NCI-H1048 (cell line): ENCODE measurements at places on chromosomes 16 and 17.

DNA sequence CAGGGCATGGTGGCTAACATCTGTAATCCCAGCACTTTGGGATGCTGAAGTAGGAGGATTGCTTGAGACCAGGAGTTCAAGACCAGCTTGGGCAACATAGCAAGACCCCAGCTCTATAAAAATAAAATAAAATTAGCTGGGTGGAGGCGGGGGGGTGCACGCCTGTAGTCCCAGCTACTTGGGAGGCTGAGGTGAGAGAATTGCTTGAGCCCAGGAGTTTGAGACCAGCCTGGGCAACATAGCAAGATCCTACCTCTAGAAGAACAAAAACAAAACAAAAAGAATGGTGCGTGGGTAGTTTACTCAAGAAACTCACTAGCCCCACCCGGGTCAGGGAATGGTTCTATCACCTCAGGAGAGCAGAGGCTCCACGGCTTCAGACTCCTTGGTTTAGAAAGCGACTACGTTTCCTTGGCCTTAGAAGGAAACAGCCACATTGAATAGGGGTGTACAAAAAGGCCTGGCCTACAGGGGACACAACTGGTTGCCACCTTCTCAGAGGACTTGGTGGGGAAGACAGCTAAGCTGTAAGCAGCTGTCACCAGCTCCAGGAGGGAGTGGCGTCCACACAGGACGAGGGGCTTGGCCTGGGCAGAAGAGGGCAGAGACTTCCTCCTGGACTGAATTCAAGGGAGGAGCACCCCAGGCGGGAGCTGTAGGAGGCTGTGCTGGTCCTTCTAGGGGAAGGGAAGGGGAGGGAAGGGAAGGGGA, 716 bp downstream of the TK1 start:
- no peak for DNase-seq

DNA sequence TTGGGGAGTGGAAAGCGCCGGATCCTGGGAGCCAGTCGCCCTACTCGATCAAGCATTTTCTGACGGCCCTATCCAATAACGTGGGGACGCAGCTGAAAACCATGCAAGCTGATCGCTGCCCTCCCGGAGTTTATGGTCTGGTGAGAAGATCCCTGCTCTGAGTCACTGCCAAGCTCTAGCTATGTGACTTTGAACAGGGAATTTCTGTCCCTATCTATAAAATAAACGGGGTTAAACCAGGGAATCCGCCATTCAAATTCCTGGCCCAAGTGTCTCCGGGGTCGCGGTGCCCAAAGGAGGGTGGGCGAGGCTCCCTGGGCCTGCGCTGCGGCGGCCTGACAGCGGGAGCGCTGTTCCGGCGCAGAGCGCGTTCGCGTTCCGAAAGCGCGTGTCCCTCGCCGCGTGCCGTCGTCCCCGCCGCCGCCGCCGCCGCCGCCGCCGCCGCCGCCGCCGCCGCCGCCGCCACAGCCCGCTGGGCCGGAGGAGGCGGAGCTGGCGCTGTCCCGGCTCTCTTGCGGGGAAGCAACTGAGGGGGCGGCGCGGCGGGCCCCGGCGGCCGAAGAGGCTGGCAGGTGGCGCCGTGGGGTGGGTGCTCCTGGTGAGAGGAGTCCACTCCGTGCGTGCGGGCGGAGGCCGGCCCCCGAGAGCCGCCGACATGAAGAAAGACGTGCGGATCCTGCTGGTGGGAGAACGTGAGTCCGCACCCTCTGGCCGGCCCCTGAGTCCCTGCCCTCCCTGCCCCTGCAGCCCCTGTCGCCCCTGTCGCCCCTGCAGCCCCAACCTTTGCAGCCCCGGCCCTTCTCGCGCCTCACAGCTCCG, at the start of gene RHOT1:
Gene RHOT1 (plus strand): TSS at position 465 of the 819 bp plus-strand sequence. CDS start 191 bp downstream, at position 656.
- no peak for DNase-seq

DNA sequence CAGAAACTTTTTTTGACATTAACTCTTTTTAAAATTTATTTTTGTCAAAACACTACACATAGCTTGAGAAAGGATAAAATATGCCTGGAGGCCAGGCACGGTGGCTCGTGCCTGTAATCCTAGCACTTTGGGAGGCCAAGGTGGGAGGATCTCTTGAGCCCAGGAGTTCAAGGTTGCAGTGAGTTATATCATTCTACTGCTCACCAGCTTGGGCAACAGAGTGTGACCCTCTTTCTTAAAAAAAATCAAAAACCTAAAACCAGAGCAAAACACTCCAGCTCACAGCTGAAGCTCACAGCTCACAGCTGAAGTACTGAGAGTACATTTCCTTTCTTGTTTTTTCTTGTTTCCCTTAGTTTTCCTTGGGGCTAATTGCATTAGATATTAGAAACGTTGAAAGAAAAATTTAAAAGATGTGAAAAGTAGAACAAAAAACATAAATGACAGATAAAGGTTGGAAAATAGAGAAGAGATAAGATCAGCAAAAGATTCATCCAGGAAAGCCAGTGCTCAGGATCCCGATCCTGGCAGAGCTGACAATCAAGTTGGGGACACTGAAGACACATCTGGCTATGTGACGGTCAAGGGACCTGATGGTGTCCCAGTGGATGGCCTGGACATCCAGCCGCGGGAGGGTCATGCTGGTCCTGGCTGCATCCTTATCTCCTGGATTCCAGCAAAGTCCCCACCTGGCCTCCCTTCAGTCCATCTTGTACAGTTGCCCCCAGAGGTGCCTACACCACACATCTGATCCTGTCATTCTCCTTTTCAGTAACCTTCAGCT, 9.8 kb downstream of the CHST6 start:
- DNase-seq, result no peak

DNA sequence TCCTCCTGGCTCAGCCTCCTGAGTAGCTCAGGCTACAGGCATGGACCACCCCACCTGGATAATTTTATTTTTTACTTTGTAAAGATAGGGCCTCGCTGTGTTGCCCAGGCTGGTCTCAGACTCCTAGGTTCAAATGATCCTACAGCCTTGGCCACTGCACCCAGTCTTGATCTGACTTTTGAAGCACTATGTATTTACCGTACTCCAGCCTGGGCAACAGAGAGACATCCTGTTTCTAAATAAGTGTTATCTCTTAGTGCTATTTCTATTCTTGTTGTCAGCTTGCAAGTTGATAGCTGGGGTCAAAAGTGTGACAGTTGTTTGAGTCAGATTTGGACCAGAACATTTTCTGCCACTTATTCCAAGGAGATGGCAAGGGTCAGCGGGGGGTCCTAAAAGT, 486.4 kb downstream of the NPIPA7 start:
- DNase-seq, result no peak

GRCh38 chr16:55035029-55035428, 104.4 kb downstream of the IRX5 start:
- no peak for DNase-seq

- no peak for DNase-seq
Observed at GRCh38 chr17:8838551-8839095, 28.9 kb downstream of the PIK3R6 start.

DNA sequence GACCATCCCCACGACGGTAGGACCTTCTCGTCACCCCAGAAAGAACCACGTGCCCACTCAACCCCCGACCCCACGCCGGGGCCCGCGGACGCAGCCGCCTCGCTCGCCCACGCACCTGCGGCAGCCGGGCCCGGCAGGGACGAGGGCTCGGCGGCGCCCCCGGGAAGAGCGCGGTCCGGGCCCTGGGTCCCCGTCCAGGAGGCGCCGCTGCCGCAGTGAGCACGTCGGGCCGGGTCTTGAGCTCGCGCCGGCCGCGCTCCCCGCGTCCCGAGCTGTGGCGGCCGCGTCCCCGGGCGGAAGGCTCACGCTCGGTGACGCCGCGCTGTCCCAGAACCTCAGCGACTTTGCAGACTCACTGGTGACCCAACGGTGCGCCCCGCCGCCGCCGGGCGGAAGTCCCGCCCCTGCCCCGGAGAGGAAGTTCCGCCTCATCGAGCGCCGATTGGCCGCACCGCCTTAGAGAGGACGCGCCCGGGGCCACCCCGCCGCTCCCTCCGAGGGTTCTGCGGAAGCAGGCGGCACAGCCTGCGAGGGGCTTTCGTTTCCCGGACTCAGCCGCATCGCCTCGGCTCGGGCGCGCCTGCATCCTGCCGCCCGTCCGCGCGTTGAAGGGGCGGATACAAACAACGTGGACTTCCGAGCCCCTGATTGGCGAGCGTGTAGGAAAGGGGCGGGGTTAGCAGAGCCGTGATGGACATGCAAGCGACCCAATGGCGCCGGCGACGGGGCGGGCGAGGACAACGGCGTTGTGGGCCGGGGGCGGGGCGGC, 793 bp upstream of the RAB40C start:
- DNase-seq, result peak; percentile 64

DNA sequence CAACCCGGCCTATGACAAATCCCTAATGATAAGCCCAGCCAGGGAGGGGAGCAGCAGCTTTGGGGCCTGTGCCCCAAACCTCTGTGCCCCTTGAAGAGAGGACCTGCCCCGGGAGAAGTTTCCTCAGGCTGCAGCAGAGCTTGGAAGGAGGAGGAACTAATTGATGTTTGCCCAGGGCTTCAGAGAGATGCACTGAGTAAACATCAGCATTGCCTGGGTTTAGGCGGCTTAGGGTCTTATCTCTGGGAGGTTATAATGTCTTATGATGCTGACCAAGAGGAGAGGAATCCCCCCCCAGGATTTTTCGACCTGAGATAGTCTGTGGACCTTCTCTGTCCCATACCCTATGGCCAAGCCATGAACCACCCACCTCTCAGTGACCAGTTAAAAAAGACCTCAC, 148.7 kb upstream of the SDK2 start:
- no peak for DNase-seq

DNA sequence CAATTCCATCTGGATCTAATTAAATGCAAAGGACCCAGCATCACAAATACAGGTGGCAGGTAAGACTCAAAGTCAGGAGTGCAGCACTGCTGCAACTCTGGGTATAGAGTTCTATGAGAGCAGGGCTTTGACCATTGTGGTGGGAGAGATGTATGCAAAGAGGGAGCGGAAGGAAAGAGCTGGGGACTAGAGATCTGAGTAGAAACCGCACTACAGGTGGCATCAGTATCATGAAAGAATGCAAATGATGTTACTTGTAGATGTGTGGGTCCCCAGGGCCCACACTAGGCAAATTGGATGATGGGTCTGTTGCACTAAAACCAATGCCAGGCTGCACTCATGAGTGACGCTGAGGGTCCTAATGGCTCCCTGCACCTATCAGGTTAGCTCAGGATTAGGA, 287.1 kb upstream of the ASIC2 start:
- DNase-seq, result no peak

DNA sequence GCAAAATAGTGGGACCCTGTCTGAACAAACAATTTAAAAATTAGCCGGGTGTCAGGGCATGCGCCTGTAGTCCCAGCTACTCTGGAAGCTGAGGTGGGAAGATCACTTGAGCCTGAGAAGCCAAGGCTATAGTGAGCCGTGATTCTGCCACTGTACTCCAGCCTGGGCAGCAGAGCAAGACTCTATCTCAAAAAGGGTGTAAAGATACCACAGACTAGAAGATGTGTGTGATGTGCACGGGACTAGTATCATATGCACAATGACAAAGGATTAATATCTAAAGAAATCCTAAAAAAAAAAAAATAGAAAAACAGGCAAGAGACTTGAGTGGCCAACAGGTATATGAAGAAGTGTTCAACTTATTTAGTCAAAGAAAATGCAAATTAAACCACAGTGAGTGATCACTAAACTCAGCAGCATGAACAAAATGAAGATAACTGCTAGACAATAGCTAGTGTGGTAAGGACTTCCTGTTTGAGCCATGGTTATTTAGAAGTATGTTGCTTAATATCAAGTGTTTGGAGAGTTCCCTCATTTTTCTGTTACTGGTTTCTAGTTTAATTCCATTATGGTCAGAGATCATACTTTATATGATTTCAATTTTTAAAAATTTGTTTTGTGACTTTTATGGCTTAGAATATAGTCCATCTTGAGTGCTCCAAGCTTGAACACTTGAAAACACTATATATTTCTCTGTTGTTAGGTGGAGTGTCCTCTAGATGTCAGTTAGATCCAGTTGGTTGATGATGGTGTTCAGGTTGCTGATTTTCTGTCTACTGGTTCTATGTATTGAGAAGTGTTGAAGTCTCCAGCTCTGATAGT, 14.7 kb upstream of the SLX4 start:
- DNase-seq, result no peak

DNA sequence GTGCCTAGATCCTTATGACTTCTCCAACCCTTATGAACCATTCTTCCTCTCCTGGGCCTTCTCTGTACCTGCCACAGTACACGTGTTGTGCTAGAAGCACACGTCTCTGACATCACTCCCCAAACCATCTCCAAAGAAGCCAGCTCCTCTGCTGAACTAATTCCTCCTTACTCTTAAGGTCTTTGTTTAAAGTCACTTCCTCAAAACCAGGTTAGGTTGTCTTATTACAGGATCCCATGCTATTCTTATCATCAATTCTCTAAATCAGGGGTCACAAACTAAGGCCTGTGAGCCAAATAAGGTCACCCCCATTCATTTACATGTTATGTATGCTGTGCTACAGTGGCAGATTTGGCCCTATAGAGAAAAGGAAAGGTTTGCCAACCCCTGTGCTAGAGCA, 4.0 kb downstream of the SUPT6H start:
- DNase-seq, result no peak

DNA sequence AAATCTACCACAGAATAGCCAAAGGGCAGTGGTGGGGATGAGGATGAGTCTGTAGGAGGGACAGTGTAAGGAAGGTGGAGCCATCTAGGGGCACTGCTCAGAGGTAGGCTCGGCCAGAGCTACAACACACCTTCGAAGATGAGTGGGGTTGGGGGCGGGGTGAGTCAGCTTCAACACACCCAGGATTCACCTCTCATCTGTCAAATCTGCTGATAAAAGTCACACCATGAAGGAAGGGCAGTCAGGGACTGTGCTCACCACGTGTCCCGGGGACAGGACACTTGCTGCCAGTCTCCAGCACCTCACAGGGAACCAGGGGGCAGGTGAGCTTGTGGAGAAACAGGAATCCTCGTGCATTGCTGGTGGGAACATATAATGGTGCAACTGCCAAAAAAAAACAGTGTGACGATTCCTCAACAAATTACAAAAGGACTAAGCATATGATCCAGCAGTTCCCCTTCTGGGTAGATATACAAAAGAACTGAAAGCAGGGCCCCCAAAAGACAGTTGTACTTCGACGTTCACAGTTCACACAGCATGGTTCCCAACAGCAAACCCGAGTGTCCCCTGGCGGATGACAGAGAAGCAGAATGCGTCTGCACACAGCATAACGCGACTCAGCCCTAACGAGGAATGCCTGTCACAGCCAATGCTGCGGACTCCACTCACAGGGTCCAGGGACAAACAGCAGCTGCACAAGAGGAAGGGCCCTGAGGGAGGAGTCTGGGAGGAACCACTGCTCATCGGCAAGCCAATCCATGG, 133.1 kb downstream of the ANKRD11 start:
- no peak for DNase-seq

GRCh38 chr17:81685108-81685507, 1.3 kb downstream of the HGS start:
- no peak for DNase-seq
